ENCODE measurements at places on chromosomes 5 and 9. TPM values are rescaled to one million over a fixed set of nuclear protein-coding genes. Genes with fewer than 3 reads are reported as not detected.

CBY3 gene
- total RNA-seq = not detected

GRCh38 chr9:93261281-93261680 is 77.3 kb downstream of the WNK2 start:
- peak; percentile 48 for DNase-seq

ZNF483 gene
- total RNA-seq = 6.5 TPM

SHOC1 gene
- total RNA-seq = not detected

DNA sequence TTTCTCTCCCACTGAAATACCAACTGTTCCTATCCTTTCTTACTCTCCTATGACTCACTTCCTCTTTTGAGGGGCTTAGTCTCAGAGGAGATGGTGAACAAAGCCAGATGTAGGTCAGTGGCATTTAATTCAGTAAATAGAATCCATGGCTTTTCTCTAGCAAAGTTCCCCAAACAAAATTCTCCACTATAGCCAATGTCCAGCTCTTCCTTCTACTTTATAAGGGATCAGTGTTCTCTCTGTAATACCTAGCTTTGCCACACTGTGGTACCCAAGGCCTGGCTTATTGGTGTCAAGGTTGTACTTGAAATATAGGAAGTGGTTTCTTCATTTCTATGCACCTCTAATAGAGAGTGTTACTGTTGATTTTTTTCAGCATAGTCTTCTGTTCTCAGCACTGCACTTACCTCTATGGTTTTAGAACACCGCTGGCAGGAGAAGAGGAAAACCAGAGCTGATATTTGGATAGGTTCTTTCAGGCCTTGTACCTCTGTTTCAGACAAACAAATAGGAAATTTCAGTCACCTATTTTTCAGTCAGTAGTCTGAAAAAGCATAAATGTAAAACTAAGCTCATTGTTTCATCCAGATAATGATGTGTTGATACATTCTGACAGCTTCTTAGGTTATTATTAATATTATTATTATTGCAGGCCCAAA is 40.6 kb upstream of the ITGA2 start:
- DNase-seq = peak; percentile 42

DNA sequence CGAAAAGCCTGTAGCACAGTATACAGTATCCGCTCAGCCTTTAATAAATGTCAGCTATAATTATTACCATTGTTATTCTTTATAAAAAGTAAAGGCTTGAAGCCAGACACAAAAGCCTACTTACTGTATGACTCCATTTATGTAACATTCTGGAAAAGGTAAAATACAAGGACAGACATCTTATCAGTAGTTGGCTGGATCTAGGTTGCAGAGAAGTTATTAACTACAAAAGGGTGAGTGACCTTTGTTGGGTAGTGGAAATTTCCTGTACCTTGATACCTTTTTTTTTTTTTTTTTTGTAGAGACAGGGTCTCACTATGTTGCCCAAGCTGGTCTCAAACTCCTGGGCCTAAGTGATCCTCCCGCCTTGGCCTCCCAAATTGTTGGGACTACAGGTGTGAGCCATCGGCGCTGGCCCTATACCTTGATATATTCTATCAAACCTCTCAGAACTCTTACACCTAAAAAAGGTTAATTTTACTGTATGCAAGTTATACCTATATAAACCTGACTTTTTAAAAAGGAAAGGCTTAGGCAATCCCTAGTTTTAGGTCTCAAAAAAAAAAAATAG is 6.0 kb downstream of the HDAC3 start:
- no peak for DNase-seq

ADRA1B gene
- 0.66 TPM for total RNA-seq

DNA sequence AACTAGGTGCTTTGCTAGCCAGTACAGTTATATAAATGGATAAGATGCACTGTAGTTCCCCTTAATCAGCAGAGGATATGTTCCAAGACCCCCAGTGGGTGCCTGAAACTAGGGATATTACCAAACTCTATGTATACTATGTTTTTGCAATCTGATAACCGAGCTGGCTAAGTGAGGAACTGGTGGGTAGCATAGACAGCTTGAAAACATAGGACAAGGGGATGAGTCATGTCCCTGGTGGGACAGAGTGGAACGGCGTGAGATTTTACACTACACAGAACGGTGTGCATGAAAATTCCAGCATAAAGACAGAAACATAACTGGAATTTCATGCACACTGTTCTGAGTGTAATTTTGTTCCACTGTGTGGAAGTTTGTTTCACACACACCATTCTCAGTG is 86.9 kb downstream of the BASP1 start:
- no peak for DNase-seq

PCDHB2 gene
- total RNA-seq = 103 TPM
